ENCODE measurements at places on chromosomes 7 and 10.

- DNase-seq = no peak
Measured at GRCh38 chr7:18550574-18550973, 55.0 kb downstream of the HDAC9 start.

- DNase-seq = no peak
Measured at GRCh38 chr10:89156161-89156835, 50.8 kb downstream of the CH25H start.

- no peak for DNase-seq
Measured at GRCh38 chr10:68899186-68899745, 1.8 kb upstream of the DDX50 start.

DNA sequence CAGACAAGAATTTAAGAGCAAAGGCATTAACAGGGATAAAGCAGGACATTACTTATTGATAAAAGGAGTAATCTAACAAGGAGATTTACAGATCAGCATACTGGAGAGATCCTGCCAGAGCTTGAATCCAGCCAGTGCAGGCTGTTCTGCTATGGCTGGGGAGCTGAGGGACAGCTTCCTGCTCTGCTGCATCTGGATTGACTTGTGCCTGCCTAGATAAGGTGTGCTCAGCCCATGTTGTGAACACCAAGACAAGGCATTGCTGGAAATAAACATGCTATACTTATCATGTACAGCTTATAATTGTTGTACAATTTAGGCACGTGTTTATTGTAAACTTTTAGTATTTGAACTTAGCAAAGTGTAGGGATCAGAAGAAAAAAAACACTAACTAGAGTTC, 71.7 kb downstream of the HIF1AN start:
- no peak for DNase-seq

- DNase-seq = no peak
Measured at GRCh38 chr10:82228701-82229100, 353.7 kb downstream of the NRG3 start.

GRCh38 chr10:102649797-102650654, 5.7 kb downstream of the TRIM8 start:
- DNase-seq = no peak

- no peak for DNase-seq
Measured at GRCh38 chr10:120503689-120504088, 46.7 kb downstream of the PLPP4 start.

DNA sequence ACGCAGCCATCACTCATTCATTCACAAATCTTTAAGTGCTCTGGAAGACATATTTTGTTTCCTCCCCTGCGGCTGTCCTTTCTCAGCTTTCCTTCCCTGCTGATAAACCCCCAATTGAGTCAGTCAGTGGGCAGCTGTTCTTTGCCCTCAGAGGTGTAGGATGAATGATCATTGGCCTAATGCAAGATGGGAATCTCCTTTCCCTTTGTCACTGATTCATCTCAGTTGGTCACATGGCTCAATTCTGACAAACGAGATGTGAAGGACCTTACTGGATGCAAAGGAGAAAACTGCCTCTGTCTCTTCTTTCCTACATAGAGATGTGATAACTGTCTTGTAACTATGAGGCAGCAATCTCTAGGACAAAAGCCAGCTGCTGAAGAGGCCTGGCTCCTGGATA, 44.6 kb downstream of the COL28A1 start:
- no peak for DNase-seq

All from activated CD8-positive, alpha-beta memory T cell treated with anti-CD3 and anti-CD28 coated beads for 1 hour (primary cell).